ENCODE measurements at places on chromosomes 7 and 10.
A peak's percentile ranks its signal among the peaks of the same experiment; 100 is the strongest.

GRCh38 chr7:101206665-101207042 lies 5.8 kb upstream of the MOGAT3 start:
- DNase-seq, result no peak

DNA sequence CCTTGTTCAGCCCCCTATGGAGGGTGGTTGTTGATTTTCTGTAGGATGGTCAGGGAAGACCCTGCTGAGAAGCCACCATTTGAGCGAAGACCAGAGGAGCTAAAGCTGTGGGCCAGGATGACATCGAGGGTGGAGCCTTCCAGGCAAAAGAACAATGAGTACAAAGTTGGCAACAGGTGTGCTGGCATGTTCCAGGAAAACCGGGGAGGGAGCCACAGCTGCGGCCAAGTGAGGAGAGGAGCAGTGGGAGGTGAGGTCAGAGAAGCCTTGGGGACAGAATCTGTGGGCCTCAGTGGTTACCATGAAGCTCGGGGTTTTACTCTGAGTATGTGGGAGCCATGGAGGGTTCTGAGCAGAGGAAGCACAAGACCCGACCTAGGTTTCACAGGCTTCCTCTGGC lies 75.6 kb upstream of the ZNF479 start:
- no peak for DNase-seq

DNA sequence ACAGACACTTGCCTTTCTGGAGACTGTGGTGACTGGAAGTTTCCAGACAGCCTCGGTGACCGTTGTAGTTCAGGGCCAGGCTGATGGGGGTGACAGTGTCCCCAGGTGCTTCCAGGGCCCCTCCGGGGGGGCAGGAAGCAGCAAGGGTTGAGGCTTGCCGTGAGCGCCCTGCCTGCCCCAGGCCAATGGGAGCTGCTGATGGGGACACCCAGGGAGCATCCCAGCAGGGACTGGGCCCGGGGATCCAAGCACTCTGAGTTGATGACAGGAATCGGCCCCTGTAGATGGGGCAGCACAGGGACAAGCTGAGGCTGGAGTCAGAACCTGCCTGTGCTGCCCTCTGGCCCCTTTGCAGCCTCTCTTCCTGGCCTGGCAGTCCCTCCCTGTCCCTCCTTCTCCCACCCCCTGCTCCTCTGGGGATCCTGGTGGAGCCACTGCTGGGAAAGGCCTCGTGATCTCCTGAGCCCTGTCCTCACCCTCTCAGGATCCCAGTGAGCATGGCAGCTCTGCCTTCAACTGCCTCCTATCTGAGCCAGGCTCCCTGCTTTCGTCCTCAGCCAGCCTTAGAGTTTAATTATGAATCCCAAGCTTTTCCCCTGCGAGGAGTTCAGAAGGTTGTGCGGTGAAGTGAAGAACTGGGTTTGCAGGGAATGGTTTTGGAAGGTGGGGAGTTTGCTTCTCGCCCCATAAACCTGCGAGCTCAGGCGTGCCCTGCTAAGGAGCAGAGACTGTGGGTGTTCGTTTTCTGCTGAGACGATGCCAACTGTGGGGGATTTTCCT lies 84.7 kb downstream of the ADCY1 start:
- no peak for DNase-seq

DNA sequence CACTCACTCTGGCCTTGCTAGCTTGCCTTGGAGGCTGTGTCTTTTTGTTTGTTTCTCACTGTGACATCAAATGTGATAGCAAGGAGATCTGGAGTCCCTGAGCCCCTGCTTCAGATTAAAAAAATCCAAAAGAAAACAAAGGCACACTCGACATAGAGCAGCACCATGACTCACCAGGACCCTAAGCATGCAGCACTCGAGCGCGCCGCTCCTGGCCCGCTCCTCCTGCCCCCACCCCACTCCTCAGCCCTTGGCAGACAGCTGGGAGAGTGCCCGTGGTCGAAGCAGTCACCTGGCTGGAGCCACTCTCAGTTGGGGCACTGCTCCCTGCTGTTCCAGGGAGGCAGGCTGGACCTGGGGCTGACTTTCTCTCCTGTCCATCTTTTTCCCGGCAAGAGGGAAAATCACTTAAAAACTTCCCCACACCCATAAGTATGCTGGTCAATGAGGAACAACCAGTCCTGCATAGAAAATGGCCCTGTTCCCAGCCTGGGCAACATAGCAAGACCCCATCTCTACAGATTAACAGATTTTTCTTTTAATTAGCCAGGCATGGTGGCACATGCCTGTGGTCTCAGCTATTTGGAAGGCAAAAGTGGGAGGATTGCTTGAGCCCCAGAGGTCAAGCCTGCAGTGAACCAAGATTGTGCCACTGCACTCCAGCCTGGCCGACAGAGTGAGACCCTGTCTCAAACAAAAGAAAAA lies 128.4 kb downstream of the PAXIP1 start:
- no peak for DNase-seq

DNA sequence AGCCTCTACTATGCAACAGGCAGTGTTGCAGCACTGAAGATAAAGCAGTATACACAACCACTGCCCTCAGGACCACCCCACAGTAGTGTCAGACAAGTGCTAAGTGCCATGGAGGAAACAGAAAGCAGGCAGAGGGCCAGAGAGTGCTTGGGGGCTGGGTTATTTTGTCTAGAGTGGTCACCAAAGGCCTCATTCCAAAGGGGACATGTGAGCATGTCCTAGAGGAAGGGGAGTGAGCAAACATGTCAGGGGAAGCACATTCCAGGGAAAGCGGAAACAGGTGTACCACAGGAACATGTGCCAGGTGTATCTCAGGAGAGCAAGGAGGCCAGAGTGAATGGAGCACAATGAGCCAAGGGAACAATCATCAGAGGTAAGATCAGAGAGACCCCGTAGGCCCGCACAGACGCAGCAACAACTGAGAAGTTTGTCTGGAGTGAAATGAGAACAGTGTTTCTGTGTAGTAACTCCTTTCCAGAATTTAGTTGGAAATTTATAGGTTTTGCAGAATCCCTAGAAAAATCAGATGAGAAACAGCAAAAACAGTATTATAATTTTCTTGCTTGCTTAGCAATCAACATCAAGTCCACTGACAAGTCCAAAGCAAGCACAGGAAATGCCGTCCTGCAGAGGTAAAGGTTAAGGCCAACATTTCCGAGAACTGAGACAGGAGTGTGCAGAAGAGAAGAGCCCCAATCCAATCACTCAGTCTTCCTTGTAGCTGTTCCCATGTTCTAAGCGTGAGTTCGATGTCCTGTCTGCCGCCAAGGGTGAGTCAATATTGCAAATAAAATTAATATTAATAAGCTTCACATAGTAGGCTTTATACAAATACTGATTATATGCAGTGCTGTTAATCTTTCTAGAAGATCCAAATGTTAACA lies 67.3 kb downstream of the SGMS1 start:
- DNase-seq, result no peak

DNA sequence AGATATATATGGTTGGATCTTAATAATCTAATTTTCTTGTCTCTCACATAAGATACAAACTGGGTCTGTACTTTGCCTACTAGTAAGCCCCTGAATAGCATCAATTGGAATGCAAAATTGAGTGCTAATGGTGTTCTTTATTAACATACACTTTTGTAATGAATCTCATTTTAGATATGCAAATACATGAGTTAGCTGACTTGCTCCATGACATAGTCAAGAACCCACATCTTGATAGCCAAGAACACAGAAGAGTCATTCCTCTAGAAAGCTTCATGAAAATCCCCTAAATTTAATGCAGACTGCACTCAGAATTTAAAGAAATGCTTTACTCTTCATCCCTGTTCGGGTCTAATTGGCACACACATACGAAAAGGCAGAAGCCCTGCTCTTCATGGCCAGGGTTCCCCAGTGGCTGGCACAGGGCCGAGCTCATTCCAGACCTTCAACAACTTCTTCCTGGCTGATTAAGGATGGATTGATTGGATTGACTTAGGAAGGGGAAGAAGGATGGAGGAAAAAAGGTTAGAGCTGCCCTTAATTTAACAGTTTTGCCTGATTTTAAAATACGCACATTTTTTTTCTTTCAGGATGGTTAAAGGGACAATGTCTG lies 431.1 kb upstream of the KLF6 start:
- no peak for DNase-seq

DNA sequence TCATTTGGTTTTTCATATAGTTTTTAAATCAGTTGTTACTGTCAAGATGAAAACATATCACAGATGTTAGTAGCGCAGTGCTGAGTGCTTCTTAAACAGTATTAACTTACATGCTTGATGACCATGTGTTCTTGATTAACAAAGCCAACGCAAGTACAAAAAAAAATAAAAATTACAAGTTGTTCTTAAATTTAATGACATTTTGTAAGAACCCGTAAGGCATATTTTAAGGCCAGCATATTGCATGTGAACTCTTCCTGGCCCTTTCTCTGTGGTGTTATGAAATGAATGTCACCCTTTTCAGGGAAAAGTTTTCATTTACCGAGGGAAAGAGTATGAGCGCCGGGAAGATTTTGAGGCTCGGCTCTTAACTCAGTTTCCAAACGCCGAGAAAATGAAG lies 140.4 kb upstream of the NPS start:
- DNase-seq, result no peak

- no peak for DNase-seq
These were observed 151.1 kb downstream of the CXCL12 start for GRCh38 chr10:44233561-44234482.

DNA sequence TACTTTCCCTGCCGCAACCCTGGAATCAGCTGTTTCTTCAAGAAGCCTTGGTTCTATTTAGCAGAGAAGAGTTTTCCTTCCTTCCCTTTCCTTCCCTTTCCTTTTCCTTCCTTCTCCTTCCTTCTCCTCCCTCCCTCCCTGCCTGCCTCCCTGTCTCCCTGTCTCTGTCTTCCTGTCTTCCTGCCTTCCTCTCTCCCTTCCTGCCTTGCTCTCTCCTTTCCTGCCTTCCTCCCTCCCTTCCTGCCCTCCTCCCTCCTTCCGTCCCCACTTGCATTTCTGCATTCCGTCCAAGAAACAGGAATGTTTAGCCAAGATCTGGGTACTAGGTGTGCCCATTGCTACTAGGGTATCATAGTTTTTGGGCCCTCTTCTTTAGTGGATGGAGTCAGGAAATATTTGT lies 21.9 kb downstream of the SND1 start:
- no peak for DNase-seq

DNA sequence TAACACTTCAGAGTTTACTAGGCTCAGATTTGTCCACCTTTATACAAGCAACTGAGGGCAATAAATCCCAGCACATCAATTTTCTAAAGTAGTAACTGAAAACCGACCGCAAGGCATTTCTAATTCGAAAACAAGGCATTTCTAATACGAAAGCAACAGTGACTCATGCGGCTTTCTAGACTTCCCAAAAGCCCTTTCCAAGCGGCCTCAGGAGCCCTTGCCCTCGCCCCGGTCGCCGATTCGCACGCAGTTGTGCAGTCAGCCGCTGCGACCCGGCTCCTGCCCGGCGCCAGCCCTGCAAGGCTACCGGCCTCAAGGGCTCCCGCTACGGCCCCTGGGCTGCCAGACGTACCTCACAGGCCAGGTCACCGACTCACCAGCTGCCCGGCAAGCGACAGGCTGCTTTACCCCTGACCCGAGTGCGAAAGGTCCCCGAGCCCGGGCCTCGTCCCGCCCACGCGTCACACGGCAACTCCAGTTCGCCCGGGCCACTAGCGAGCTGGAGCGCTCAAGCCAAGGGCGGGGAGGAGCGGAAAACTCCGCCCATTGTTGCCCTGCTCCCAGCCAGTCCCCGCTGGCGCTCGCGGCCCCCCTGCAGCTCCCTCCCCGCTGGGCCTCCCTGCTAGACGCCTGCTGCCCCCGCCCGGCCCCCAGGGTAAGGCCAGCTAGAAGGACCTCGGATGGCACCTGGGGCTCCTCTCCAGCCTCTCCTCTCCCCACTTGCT lies 7.3 kb downstream of the NCOA4 start:
- DNase-seq, result peak; percentile 83

DNA sequence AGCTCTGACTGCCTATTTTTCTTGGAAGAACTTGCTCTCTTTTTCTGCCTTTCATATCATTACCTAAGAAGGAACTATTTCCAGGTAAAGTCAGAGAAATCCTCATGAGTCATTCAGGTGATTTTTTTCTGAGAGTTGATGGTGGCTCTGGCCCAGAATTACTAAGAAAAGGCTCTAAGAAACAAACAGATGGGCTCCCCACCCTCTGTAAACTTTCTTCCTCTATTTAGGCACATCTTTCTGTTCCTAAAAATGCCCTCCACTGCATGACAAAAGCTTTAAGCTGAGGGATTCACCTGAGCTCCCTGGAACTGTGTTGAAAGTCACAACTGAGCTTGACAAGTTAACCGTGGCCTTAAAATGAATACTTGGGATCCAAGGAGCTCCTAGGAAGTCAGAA lies 1.6 kb downstream of the OLAH start:
- no peak for DNase-seq

DNA sequence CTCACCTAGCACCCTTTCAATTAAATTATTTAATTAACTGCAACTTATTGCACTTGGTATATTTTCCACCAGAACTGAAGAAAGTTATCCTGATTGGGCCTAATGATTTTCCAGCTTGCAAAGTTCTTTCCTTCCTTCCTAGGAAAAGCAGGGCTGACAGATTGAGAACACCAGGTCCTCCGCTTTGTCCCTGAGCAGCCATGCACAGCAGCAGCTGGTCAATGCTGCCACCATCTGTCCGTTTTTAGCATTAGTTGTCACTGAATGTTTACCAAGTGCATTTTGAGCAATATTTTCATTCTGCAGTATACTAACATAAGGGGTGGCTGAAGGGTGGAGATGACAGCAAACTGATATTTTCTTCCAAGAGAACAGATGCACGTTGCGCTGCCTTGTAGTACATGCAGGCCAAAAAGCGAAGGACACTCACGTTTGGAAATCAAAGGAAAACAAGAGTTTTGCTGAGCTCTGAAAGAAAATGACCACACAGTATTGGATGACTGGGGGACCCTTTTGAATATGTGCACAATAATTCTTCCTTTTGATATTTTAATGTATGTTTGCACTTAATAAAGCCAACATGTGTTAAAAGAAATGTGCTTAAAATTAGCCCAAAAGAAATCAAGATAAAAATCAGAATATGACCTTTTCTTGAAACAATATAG lies 248.8 kb upstream of the PTN start:
- peak; percentile 36 for DNase-seq

GRCh38 chr7:11831736-11832495 lies at the start of gene THSD7A:
TSS of gene THSD7A (minus strand) at chr7:11832198. CDS start at chr7:11831946, 252 bp downstream.
- DNase-seq, result no peak

GRCh38 chr10:26310361-26310760 lies 93.8 kb downstream of the GAD2 start:
- DNase-seq, result no peak

GRCh38 chr10:17181751-17182150 lies 19.7 kb downstream of the TRDMT1 start:
- DNase-seq, result no peak

GRCh38 chr10:120891365-120891764 lies 40.2 kb downstream of the WDR11 start:
- DNase-seq, result no peak

DNA sequence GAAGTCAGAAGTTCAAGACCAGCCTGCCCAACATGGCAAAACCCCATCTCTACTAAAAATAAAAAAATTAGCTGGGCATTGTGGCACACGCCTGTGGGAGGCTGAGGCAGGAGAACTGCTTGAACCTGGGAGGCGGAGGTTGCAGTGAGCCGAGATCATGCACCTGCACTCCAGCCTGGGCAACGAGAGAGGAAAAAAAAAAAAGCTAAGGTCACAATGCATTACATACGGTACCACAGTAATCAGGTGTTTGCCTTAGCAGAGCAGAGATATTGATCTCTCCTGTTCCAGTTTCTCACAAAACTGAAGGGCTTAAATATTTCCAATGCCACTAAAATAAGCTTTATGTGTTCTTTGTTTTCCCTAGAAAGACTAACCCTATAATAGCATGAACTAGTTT lies 7.5 kb downstream of the PDZD8 start:
- DNase-seq, result no peak

Data from activated CD4-positive, alpha-beta T cell treated with anti-CD3 and anti-CD28 coated beads, Interleukin-2, Interleukin-4, amounts not matched to agents 100 ng/mL and 50 ng/mL, durations not matched to agents 16 hours and 8 hours (primary cell).